NCI-H510A (cell line): ENCODE measurements at places on chromosomes 7 and 10.

- DNase-seq: no peak
These were observed 180.7 kb downstream of the POU6F2 start for GRCh38 chr7:39158367-39158766.

GRCh38 chr7:121797657-121798452 lies 75.1 kb upstream of the PTPRZ1 start:
- no peak for DNase-seq

- DNase-seq: no peak
These were observed 20.8 kb upstream of the MKI67 start for GRCh38 chr10:128147064-128147463.

GRCh38 chr10:18332048-18332447 lies 191.8 kb downstream of the CACNB2 start:
- no peak for DNase-seq

- no peak for DNase-seq
These were observed 115.7 kb downstream of the CCDC71L start for GRCh38 chr7:106545275-106545674.

DNA sequence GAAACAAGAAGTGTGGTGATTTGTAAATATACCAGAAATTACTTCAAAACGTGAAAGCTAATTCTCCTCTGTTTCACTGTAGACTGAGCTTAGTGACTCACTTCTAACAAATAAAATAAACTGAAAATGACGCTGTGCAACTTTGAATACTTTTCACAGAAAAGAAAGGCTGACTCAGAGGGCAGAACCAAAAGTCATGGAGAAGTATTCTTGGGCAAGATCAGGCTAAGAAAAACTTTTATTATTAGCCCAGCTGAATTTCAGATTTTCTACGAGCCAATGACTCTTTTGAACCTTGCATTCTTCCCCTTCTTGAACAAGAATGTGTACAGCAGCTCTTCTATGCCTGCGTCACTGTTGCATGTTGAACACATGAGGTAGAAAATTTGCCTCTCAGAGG lies 527.3 kb upstream of the GHITM start:
- no peak for DNase-seq

DNA sequence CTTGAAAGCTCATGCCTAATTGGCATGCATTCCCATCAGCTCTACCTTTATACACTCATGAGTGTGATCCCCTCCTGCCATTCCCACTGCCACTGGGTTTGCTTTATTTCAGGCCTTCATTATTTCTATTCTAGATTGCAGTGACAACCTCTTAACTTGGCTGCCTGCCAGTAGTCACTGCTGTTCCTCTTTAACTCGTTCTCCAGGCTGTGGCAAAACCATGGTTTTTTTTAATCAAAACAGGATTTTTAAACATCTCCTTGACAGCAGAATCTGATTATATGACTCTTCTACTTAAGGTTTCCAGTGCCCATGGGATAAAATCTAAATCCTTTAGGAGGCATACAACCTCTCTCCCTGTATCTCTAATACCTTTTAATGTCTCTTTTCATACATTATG lies 223.7 kb upstream of the PCDH15 start:
- DNase-seq: no peak

- DNase-seq: no peak
These were observed 209.9 kb downstream of the CRPPA start for GRCh38 chr7:16211402-16211925.
